Nucleus accumbens (tissue), 56 donors: ENCODE measurements at places on chromosomes 16 and 17.

GRCh38 chr17:45052052-45052772 lies 780 bp upstream of the DCAKD start:
- DNase-seq: peak; percentile 14

DNA sequence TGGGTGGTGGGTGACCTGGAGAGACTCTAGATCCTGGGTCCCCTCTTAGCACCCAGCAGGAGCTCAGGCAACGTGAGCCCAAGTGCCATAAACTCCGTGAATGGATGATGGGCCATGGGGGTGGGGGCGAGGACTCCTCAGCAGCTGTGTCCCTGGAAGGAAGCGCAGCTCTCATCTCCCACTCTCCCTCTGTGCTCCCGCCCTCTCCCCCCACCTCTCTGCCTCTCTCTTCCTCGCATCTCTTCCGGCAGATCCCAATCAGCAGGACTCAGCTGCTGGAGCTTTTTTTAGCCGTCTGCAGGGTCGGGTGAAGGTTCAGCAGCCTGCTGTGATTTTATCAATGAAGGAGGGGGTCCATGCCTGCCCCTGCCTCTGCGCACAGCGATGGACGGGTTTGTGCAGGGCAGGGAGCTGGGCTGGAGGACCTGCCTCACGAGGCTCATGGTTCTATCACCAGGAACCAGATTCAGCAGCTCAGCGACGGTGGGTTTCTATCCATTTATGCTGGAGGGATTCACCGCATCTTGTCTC lies 8.3 kb downstream of the CCR7 start:
- no peak for DNase-seq

- no peak for DNase-seq
Observed at GRCh38 chr17:3385869-3386816, at the start of gene OR3A2. OR3A2 (minus strand) TSS chr17:3386308.

DNA sequence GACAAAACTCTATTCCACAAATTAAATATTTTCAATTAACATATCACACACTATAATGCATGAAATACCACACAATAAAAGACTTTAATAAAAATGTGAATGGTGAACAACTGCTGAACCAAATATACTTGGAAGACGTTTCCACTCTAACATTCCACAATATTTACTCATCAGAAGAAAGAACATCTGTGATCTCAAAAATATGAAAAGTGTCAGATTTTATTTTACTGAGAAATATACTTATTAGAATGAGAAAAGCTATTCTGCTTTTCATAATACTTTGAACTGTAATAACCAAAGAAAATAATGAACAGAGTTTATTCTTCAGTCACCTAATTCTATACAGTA lies 181.8 kb upstream of the AXIN2 start:
- DNase-seq: no peak

- no peak for DNase-seq
Observed at GRCh38 chr17:50920891-50921586, 54.9 kb upstream of the TOB1 start.
